Activated naive CD8-positive, alpha-beta T cell treated with anti-CD3 and anti-CD28 coated beads for 36 hours (primary cell): ENCODE measurements at places on chromosomes 5 and 9. TPM values are rescaled to one million over a fixed set of nuclear protein-coding genes. Genes with fewer than 3 reads are reported as not detected.
A peak's percentile ranks its signal among the peaks of the same experiment; 100 is the strongest.

GRCh38 chr5:79746642-79747569 lies 57.3 kb downstream of the CMYA5 start:
- H3K27me3 ChIP-seq, result peaks cover 18% of the 10 kb centered on the region
- DNase-seq, result no peak
- no peak overlapping the region for H3K27ac ChIP-seq
- H3K4me3 ChIP-seq, result no peak overlapping the region
- H3K4me1 ChIP-seq, result no peaks in the 10 kb centered on the region

DNA sequence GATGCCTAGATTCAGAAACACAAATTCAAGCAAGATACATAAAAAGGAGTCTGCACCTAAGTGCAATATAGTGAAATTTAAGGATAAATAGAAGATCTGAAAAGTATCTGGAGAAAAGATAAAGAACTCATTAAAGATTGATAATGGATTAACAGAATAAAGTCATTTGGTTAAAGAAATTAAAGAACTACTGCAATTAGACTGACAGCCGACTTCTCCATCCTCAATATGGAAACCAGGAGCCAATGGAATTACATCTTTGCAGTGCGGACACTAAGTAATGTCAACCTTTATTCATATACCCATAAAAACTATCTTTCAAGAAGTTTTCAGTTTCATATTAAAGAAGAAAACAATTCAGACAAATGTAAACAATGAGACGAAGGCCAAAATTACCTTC lies 81.0 kb downstream of the MRPL36 start:
- H3K4me3 ChIP-seq, result no peak overlapping the region
- no peaks in the 10 kb centered on the region for H3K4me1 ChIP-seq
- peaks cover 9% of the 10 kb centered on the region for H3K27me3 ChIP-seq
- no peak for DNase-seq
- H3K36me3 ChIP-seq, result peaks cover 17% of the 10 kb centered on the region
- H3K27ac ChIP-seq, result no peak overlapping the region

GRCh38 chr9:13684656-13685055 lies 405.2 kb upstream of the MPDZ start:
- H3K4me1 ChIP-seq, result no peaks in the 10 kb centered on the region
- DNase-seq, result no peak
- H3K27ac ChIP-seq, result no peak overlapping the region
- H3K36me3 ChIP-seq, result no peaks in the 10 kb centered on the region
- H3K27me3 ChIP-seq, result no peaks in the 10 kb centered on the region
- H3K4me3 ChIP-seq, result no peak overlapping the region

- H3K27ac ChIP-seq, result no peak overlapping the region
- peak; percentile 72 for DNase-seq
- no peaks in the 10 kb centered on the region for H3K27me3 ChIP-seq
- peaks cover 47% of the 10 kb centered on the region for H3K4me1 ChIP-seq
- peak overlapping the region; percentile 77 for H3K4me3 ChIP-seq
These were observed 723 bp downstream of the SNX18 start for GRCh38 chr5:54518146-54518817.

- DNase-seq, result no peak
- no peak overlapping the region for H3K4me3 ChIP-seq
- H3K36me3 ChIP-seq, result peaks cover 11% of the 10 kb centered on the region
- no peaks in the 10 kb centered on the region for H3K4me1 ChIP-seq
These were observed 29.2 kb downstream of the CEP72 start for GRCh38 chr5:641331-641765.

The ZNF366 gene
- total RNA-seq, result not detected

The PHF24 gene
- 0.23 TPM for total RNA-seq

The SURF2 gene
- 32.2 TPM for total RNA-seq

The DIPK1B gene
- total RNA-seq, result 0.10 TPM

The RAD1 gene
- 55.8 TPM for total RNA-seq
